Thoracic aorta (tissue), 2 donors: ENCODE measurements at places on chromosomes 4 and X.

DNA sequence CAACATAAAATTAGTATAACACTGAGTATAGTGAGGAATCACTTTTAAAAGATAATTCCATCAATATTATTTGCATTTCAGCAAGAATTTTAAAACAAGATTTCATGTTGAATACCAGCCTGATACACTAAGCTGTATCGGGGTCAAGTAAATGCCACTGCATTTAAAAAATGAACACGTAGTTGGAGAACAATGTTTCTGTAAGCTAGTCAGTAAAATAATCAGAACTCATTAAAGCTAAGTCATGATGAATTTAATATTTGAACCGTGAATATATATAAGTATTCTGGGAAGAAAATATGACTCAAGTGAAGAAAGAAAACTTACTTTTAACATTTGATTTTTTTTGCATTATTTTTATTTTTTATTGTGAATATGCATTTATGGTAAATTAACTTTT, 611.0 kb upstream of the PABPC4L start:
- no peak for DNase-seq

- DNase-seq = no peak
Measured at GRCh38 chrX:18701621-18702361, 5.7 kb upstream of the PPEF1 start.

DNA sequence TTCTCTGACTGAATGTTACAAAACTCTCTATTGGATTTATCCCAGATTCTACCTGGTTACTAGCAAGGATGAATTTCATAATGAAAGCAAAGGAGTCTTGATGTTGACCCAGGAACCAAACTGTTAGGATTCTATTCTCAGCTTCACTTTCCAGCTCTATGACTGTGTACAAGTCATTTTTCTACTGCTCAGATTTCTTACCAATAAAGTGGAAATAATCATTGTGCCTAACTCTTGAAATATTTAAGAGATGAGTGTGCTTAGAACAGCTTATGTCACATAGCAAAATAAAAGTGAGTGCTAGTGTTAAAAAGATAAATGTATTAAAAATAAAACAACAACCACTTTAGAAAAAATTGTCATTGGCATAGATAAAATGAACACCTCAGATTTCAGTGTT, 45.6 kb downstream of the EPHA5 start:
- no peak for DNase-seq

GRCh38 chr4:6767748-6768538, 14.6 kb upstream of the KIAA0232 start:
- no peak for DNase-seq

GRCh38 chr4:86927843-86928395, 6.9 kb upstream of the AFF1 start:
- no peak for DNase-seq

- no peak for DNase-seq
Measured at GRCh38 chr4:25803720-25804225, 59.0 kb downstream of the SEL1L3 start.

DNA sequence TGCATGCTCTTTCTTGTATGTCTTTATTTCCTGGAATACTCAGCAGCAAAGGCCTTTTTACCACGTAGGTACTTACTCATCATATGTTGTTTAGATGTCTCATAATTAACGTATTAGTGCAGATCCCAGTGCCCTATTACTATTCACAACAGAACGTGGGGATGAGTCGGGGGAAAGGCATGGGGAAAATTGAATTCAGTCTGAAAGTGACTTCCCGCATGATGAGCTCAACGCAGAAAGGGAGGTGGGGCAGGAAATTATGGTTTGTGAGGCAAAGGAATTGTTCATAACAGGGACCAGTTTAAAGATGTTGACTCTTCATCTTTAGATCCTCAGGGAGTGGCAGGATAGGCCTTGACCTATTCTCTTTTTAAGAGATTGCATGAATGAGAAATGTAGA, 2.0 kb upstream of the TMPRSS11D start:
- DNase-seq = no peak

DNA sequence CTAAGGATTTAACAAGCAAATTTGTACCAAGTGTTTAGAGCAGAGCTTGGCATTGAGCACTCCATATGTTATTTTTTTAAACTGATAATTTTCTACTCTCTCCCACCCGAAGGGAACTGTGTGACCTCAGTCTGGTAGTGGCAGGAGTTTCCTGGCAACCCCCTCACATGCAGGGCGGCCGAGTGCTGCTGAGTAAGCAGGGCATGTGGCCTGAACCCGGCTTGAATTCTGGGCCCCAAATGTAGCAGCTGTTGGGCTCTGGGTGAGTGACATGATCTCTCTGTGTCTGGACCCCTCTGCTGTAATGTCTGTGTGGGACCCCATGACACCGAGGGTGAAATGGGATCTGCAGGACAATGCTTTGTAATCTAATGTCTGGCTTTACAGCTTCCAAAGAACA, 13.6 kb upstream of the C4orf50 start:
- DNase-seq = no peak
